NCI-H774 (cell line): ENCODE measurements at places on chromosomes 7 and 10.

- DNase-seq = no peak
Measured at GRCh38 chr10:18260310-18260922, 120.2 kb downstream of the CACNB2 start.

- DNase-seq = no peak
Measured at GRCh38 chr7:80593869-80594586, 44.4 kb upstream of the CD36 start.

GRCh38 chr7:55021053-55021452 is 2.2 kb downstream of the EGFR start:
- no peak for DNase-seq

- no peak for DNase-seq
Measured at GRCh38 chr7:74627661-74628411, 29.7 kb upstream of the GTF2I start.

DNA sequence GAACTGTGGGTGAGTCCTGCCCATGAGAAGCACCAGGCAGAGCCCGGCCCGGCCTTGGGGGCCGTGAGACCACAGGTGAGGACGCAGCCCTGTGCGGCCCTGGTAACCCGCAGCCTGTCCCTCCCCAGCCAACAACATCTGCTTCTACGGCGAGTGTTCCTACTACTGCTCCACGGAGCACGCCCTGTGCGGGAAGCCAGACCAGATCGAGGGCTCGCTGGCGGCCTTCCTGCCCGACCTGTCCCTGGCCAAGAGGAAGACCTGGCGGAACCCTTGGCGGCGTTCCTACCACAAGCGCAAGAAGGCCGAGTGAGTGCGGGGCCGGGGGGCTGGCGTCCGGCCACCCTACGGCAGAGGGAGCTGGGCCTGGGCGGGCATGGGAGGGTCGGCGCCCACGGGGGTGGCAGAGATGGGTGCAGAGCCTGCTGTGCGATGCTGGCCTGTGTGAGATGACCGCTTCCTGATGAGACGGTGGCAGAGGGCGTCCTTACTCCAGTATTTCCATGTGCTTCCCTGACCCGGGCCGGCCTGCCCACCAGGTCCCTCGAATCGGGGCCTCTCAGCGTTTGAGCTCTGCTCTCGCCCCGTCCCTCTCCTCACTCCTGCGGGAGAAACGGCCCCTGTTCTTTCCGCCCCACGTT is 34.1 kb upstream of the FOXL3 start:
- no peak for DNase-seq
